Fibroblast of skin of right biceps (primary cell): ENCODE measurements at places on chromosomes 5 and 9.
A peak's percentile ranks its signal among the peaks of the same experiment; 100 is the strongest.

DNA sequence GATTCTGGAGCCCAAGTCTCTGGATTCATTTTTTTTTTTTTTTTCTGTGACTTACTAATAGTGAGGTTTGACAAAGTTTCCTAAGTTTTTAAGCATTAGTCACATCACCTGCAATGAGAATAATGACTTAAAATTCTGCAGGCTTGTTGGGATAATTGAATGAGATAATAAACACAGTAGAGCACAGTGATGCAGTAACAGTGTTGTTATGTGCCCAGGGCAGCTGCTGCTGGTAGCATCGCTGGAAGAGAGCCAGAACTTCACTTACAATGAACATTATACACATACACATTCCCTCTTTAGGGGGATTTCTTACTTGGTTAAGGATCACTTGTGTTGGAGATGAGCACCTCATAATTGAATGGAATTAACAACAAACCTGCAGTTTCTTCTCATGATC lies 78.9 kb downstream of the ALDH7A1 start:
- peak; percentile 31 for DNase-seq

GRCh38 chr9:6956879-6957278 lies 199.1 kb downstream of the KDM4C start:
- no peak for DNase-seq

GRCh38 chr5:58800861-58801540 lies 218.1 kb downstream of the RAB3C start:
- DNase-seq: no peak

DNA sequence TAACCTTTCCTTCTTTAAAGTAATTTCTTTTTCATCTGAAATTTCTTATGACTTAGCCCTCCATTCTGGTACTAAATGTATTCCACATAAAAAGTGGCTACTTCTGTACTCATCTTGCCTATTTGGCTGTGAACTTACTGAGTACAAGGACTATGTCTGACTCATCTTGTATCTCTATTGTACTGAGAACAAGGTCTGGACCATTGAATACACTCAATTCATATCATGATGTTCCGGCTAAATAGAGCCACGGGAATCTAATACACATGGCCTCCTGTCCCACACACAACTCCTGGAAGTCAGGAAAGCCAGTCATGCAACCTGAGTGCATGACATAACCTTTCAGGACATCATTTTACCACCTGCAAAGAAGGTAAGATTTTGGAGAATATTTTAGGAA lies 203.9 kb downstream of the PLK2 start:
- no peak for DNase-seq

GRCh38 chr9:5857928-5858327 lies 25.0 kb upstream of the ERMP1 start:
- DNase-seq: no peak

DNA sequence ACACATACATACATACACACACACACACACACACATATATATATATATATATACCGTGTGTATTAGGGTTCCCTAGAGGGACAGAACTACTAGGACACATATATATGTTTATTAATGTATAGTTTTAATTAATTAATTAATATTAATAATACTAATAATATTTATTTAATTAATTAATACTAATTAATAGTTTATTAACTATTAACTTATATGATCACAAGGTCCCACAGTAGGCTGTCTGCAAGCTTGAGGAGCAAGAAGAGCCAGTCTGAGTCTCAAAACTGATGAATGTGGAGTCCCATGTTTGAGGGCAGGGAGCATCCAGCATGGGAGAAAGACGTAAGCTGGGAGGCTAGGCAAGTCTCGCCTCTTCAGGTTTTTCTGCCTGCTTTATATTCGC lies 398.0 kb upstream of the KIF2A start:
- no peak for DNase-seq

DNA sequence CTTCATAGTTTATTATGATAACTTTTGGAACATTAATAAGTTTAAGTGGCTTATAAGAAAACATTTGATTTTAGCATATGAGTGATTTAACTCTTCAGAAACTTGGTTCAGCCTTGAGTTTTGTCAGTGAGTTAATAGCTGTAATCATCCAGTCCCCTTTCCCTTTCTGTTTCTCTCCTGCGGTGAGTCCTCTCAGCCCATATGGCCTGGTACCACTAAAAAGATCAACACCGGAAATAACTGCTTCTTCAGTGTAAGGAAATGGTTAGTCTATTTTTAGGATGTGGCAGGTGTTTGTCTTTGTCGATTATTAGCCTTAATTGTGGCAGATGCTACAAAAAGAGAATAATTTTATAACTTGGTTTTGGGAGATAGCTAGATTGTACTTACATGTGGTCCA lies 120.2 kb upstream of the GRHPR start:
- no peak for DNase-seq

DNA sequence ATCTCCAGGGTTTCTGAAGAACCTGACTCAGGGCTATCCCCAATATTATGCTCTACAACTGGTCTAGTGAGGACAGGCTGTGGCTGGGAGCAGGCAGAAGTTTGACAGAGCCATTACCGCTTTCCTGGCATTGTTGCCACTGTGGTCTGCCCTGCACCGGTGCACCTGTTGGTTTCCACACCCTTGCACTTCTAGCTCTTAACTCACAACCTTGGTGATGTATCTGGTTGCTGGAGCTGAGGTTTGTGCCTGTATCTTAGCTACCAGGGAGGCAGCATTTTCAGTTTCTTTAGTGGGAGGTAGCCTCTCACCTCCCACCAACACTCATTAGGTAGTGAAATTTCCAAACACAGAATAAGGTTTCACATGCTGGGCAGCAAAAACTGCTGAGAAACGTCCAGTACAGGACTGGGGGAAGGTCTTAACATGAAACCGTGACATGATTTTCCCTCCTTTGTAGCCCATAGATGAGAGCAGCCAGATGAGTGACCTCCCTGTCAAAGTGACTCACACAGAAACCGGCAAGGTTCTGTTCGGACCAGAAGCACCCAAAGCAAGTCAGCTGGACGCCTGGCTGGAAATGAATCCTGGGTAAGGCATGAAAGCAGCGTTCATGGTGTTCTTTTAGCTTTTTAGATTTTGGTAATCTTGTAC lies 57.7 kb downstream of the SMARCA2 start:
- no peak for DNase-seq

GRCh38 chr9:82024908-82025307 lies 36.3 kb downstream of the SPATA31D1 start:
- no peak for DNase-seq

- DNase-seq: no peak
These were observed 6.1 kb downstream of the SAR1B start for GRCh38 chr5:134626369-134627014.

- peak; percentile 99 for DNase-seq
These were observed 54.1 kb upstream of the ABL1 start for GRCh38 chr9:130780865-130781504.

DNA sequence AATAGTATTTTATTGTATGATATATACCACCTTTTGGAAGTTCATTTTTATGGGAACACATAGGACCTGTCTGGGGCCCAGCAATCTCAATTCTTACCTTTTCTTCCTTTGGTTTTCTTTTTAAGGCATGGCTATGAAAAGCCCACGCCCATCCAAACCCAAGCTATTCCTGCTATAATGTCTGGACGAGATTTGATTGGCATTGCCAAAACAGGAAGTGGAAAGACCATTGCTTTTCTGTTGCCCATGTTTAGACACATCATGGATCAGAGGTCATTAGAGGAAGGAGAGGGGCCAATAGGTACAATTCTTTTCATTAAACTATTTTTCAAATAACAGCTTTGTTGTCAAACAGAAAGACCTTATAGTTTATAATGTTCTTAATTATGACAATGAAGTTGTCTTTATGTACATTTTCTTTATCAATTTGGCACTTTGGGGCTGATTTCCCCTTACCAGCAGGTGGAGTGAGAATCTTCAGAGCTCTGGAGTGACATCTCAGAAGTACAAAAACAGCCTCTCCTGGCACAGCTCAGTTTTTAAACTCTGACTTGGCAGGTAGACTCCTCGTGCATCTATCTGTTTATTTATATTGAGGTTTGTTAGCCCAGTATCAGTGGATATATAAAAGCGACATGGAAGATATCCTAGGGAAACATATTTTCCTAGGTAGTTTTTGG lies 25.8 kb downstream of the DDX46 start:
- no peak for DNase-seq

DNA sequence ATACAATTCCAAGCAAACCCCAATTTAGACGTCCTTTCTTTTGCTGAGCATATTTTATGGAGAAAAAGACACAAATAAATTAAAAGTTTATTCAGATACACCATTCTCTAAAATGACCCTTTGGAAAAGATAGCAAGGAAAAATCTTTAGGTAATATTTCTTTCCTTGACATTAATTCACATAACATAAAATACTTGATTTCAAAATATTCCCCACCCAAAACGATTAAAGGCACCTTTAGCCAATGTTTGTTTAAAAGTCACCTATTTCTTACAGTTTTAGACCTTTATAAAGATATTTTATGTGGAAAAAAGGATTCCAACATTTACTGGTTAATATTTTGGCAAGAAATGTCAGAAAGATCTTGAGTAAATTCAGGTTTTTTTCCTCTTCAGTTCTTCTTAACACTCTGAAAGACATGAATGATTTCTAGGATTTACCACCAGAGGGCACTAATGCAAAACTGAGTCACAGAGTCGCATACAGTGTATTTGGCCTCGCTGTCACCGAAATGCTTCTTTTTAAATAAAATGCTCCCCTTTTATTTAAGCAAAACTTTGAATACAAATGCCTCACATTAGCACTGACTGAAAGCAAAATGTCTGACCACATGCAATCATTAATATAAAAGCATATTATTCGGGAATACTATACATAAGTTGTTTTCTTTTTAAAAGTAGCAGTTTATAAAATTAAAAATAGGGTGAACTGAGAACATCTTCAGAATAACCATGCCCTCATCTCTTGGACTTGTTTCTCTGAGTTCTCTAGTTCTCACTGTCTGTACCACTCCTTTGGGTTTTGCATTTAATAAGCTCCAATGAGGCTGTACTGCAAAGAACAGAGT lies 122.5 kb downstream of the SLC1A3 start:
- DNase-seq: peak; percentile 65

GRCh38 chr5:32329395-32329834 lies 16.7 kb upstream of the MTMR12 start:
- peak; percentile 52 for DNase-seq

GRCh38 chr5:90941002-90941720 lies 382.6 kb downstream of the ADGRV1 start:
- no peak for DNase-seq

DNA sequence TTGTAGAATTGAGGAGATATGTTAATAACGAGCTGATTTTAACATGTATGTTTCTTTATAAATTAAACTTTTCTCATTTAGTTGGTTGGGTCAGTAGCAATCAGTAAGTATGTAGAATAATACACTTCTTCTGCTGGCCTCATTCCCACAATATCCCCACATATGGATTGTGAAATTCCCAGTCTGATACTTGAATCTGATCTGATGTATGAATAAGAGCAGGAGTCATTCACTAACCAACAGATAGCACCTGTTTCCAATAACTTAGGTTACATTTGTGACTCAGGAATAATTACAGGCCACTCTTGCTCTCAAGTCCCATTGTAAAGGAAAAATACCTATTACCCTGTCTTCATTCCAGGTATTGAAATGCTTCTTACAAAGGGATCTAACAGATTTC lies 23.9 kb downstream of the SLC36A1 start:
- DNase-seq: peak; percentile 33

- no peak for DNase-seq
These were observed 160.0 kb upstream of the GNA14 start for GRCh38 chr9:77807846-77808750.

- DNase-seq: no peak
These were observed 64.4 kb downstream of the MAP1B start for GRCh38 chr5:72171667-72172066.

DNA sequence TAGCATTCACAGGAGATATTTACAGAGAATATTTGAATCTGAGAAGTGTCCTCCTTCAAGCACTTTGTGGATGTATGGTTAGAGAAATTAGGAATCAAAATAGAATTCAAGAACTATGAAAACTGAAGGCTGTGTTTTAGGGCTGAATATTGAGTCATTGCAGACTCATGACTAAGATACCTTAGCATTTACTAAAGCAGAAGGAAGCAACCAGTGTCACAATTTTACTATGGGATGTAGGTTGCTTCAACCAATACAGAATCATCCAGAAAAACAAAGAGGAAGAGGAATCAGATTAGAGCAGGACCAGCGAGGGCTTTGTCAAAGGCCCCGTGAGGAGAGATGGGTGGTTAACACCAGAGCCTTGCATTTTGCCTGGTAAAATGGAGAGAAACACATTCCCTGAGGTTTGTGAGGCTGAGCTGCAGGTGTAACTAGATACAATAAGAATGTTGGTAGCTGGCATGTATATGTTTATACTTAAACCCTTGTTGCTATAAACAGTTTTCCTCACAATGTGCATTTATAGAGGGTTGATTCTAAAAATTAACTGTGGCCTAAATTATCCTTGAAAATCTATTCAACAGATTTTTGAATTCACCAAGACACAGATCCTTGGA lies 518.1 kb downstream of the AGTPBP1 start:
- peak; percentile 64 for DNase-seq

DNA sequence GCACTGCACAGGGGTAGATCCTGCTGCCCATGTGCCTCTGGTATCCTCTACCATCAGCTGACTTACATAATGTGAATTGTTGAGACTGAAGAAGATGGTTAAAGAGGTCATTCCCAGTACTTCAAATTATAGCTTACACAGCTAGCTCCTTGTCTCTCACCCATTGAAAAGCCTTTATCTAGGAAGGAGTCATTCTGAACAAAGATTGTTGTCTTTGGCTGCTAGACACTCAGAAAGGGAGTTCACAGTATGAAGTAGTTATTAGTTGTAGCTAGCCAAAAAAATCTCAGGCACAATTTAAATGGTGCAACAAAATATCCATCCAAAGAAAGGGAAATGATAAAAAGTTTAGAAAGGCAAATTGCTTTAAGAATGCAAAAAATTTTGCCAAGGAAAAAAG lies 102.0 kb upstream of the NREP start:
- DNase-seq: peak; percentile 56

- no peak for DNase-seq
These were observed 7.5 kb downstream of the ADAMTS6 start for GRCh38 chr5:65474130-65474711.

GRCh38 chr9:113658545-113658895 lies 195.0 kb downstream of the RGS3 start:
- no peak for DNase-seq

GRCh38 chr5:3957658-3958057 lies 362.0 kb downstream of the IRX1 start:
- DNase-seq: no peak

DNA sequence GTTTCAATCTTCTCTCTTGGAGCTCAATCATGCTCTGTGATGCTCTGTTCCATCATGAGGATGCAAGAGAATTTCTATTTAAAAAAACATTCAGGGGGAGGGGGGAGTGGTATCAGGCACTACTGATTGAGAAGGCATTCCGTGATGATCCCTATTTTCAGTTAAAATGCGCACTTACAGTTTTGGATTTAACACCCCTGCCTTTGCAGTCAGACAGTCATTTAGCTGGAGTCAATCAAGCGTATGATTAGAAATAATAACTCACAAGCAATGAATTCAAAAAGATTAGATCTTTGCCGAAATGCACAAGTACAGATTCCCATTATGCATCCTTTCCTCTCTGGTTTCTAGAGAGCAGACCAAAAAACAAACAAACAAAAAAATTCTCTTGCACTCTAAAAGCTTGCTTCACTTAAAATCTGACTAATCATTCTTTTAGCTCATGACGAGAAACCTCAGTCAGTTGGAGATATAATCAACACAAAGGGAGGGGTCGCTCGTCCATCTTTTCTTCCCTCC lies 55.4 kb downstream of the EFNA5 start:
- peak; percentile 17 for DNase-seq

- DNase-seq: peak; percentile 94
These were observed 79.2 kb upstream of the ABCA1 start for GRCh38 chr9:105007143-105007542.

- peak; percentile 77 for DNase-seq
These were observed 88.6 kb upstream of the GAS1 start for GRCh38 chr9:87035879-87036278.
